ENCODE measurements at places on chromosomes 16 and 17. TPM values are rescaled to one million over a fixed set of nuclear protein-coding genes. Genes with fewer than 3 reads are reported as not detected.

GRCh38 chr16:31435341-31436220 is 7.0 kb downstream of the ZNF843 start:
- no peak for DNase-seq

DNA sequence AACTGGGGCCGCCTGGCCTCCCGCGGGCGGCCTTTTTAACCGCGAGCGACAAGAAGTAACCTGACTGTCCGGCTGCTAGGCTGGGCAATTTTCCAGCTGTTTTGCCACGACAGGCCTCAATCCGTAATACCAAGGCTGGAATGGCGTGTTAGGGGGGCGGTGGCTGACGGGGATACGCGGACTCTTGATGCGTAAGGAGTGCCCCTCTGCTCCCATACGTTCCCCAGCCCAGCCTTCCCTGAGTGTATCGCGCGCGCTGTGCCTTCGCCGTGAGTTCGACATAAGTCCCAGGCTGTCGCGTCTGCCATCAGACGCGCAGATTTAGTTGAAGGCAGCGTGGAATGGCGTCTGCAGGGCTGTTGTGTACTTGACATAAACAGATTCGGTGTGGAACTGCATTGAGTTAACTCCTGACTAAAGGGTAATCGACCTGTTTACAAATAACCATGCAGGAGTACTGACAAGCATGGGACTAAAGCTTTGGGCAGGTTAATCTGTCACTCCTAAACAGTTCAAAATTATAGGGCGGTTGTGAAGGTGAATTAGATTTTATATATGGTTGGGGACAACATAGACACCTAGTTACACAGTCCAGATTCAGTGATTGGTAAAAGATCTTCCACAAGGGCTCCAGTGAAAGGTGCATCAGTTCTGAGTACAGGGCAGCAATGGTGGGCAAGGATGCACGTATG is 16.6 kb upstream of the ERN1 start:
- no peak for DNase-seq

- DNase-seq, result no peak
These were observed 308.4 kb upstream of the ERCC4 start for GRCh38 chr16:13611596-13611995.

GRCh38 chr17:44012391-44012790 is 2.4 kb downstream of the TMEM101 start:
- no peak for DNase-seq

- no peak for DNase-seq
These were observed 20.3 kb downstream of the G6PC1 start for GRCh38 chr17:42920922-42921321.

DNA sequence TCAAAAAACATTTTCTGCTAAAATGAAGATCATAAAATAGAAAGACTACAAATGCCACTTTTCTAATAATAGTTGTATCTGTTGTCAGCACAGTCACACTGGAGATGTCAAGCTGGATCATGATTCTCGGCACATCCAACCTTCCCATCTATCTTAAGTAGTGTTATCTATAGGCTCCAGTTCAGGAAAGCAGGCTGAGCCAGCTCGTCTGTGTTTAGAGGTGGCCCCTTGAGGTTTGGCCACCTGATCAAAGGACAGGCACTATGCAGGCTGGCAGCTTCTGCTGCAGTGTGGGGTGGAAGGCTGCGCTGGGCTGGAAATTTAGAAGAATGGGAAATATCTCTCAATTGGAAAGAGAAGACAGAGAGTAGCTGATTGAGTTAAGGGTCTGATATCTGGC is 32.4 kb downstream of the SMYD4 start:
- DNase-seq, result no peak

DNA sequence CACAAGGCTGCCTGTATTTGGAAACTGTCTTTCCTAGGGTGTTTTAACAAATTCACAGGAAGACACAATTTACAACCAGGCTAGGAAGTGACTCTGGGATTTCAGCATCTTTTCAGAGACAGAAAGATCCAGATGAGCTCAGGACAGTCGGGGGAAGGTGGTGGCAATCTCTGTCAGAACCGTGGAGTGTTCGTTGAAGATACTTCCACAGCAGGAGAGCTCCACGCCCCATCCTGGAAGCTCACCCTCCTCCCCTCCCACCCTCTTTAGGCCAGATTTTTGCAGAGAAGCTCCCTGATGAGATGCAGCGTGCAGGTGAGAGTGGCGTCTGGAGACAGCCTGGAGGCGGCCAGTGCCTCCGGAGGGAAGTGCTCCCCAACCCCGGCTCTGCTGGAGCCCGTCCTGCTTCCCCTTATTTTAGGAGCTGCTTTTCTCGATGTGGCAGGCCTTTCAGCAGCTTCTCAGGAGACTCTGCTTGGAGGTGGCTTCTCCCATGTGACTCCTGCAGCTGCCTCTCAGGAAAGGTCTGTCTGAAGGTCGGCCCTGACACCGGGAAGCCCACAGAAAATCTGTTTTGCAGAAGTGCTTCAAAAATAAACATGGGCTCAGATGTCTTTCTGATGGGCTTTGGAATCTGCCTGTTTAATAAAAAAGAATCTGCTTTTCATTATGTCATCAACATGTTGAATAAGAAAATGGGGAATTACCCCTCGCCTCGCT is 186.4 kb upstream of the CHMP6 start:
- DNase-seq, result no peak

- DNase-seq, result peak; percentile 81
These were observed at the start of gene TRIM25 for GRCh38 chr17:56913867-56914580. TRIM25 (minus strand) TSS chr17:56914049; CDS start chr17:56913988, 61 bp downstream.

DNA sequence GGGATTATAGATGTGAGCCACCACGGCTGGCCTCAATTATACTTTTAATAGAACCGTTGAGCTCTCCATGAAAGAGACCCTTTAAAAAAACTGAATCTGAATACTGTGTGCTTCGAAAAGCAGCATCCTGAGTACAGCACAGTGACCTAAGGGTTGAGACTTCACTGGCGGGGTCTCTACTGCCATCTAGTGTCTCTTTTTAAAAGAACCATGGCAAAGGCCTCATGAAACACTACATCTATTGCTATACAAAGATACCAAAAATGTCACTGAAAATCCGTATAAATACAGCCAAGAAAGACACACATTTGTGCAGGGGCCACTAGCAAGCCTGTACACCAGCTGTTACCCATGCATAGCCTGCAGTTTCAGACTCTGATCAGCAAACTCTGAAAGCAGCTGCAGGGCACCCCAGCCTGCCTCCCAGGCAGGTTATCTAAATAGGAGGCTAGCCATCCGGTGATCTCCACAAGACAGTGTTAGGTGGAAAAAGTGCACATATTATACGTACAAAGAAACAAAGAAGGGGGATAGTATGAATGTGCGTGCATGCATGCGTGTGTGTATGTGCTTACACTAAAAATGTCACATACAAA is 35.3 kb downstream of the NPLOC4 start:
- peak; percentile 49 for DNase-seq

DNA sequence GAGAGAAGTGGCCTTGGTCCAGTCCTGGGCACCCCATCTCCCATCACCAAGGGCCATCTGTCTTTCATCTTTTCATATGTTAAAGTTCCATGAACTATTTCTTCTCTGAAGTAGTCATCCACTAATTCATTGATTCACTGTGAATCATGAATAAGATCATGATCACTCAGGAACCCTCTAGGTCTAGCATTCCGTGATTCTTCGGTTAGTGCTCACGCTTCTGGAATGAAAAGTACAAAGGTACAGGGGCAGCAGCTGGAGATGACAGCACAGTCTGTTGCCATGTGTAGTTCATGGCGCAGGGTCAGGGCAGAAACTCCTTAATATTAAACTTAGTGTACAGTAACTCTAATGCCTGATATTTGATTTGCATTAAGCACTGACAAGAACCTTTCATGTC is 127.1 kb downstream of the CDH13 start:
- no peak for DNase-seq

GRCh38 chr17:67528751-67529436 is 151.8 kb downstream of the PITPNC1 start:
- DNase-seq, result peak; percentile 84

GRCh38 chr17:7307686-7308624 is 527 bp downstream of the EIF5A start:
- DNase-seq, result no peak

DNA sequence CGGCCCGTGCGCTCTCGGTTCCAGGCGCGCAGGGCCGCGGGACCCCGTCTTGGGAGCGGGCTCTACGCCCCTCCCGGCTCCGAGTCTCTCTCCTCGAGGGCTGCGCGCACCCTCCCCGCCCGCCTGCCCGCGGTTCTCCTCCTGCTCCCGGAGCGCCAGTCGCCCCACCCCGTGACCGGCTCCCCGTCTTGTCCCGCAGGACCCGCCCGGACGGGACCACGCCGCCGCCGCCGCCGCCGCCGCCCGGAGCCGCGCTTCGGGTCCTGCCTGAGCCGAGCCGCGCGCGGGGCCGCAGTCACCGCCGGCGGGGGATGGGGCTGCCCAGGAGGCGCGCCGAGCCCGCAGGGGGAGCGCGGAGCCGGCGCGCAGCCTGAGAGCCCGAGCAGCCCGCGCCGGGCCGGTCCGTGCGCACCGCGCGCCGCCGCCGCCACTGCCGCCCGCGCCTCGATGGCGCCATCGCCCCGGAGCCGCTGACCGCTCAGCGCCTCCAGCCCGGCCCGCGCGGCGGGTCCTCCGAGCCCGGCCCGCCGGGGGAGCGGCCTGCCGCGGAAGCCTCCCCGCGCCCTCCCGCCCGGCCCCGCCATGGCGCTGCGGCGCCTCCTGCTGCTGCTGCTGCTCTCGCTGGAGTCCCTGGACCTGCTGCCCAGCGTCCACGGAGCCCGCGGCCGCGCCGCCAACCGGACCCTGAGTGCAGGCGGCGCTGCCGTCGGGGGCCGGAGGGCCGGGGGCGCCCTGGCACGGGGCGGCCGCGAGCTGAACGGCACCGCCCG is at the start of gene SHISA6:
SHISA6 (plus strand) TSS at position 373 of the 770 bp plus-strand sequence.
- DNase-seq, result no peak

- DNase-seq, result no peak
These were observed 21.8 kb downstream of the DOC2B start for GRCh38 chr17:159609-160008.

GRCh38 chr16:69725480-69726312 is 664 bp downstream of the NQO1 start:
- no peak for DNase-seq

- no peak for DNase-seq
These were observed 46.7 kb downstream of the FOXL1 start for GRCh38 chr16:86625029-86625428.

DNA sequence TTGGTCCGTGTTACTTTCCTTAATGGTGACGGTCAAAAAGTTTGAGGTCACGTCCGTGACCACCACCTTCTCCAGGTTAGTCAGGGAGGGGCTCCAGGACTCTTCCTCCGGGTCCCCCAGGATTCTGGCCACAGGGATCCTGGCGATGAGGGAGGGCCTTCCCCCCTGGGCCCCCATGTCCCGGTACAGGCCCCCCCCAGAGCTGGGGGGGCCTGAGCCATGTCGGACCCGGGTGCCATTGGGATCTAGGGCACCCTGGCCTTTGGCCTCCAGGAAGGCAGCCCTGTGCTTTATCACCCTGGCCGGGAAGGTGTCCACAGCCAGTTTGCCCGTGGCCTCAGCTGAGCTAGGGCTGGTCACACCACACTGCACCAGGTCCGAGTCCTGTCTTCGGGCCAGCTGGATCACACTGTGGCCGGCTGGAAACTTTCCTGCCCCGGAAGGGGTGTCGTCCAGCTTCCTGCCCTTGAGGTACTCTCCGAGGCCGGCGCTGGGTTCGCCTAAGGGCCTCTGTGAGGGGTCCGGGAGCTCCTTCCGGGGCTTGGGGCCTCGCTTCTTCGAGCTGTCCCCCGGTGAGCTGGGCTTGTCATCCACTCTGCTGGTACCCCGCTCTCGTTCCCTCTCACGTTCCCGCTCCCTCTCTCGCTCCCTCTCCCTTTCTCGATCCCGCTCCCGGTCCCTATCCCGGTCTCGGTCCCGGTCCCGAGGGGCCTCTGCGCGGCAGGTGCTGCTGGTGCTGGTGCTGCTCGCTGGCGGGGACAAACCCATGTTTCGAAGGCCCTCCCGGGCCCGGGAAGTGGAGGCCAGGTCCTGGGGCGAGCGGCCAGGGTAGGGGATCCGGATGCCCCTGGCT is 2.0 kb downstream of the CBX8 start:
- no peak for DNase-seq

DNA sequence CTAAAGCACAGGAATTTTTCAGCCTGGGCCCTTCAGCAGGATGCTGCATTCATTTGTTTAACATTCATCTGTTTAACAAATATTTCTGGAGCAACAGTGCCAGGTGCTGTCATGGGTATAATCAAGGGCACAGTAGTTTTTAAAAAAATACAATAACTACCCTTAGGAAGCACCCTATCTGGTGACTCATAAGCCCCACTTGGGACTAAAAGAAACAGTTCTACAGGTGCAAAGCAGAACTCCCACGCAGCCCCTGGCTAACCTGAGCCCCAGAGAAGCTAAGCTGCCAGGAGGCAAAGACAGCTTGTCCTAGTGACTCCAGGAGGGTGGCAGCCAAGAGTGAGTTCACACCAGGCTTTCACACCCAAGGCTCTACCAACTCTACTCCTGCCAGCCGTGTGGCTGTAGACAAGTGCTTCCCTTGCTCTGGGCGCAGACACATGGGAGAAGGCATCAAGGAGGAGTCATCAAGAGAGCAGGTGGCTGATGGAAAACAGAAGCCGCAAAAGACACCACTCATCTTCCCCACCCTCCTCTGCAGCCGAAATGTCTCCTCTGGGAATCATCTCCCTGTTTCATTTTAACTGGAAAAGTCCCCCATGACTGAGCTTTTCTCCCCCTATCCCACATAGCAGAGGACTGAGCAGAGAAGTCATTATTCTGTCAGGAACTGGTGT is 14.4 kb downstream of the CUEDC1 start:
- no peak for DNase-seq

DNA sequence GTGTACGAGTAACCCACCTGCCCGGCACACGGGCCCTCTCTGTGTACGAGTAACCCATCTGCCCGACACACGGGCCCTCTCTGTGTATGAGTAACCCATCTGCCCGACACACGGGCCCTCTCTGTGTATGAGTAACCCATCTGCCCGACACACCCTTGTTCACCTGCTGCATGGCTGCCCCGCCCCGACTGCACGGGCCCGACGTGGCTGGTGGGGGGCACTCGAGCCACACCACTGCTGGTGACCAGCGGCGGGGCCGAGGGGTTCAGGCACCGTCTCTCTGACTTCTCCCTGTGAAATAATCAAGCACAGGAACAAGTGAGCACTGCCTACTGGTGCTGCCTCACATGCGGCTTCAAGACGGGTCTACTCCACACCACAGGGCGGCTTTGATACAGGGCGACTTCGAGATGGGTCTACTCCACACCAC is 22.1 kb downstream of the MAP1LC3B start:
- no peak for DNase-seq

- no peak for DNase-seq
These were observed 47.8 kb upstream of the TBX2 start for GRCh38 chr17:61351745-61352407.

Gene KRT20
- total RNA-seq, result 1.5 TPM

Gene APOH
- total RNA-seq, result 1.7 TPM

Gene HOXB8
- total RNA-seq, result 44.7 TPM

Gene TP53TG3B
- total RNA-seq, result not detected

Gene KRT13
- total RNA-seq, result 3.7 TPM

Gene MYL4
- total RNA-seq, result 0.32 TPM

Gene PLLP
- total RNA-seq, result 3.1 TPM

Gene UQCRC2
- 249 TPM for total RNA-seq

Gene CACNG3
- not detected for total RNA-seq

Gene CMTM4
- 77.8 TPM for total RNA-seq

Gene CCDC78
- total RNA-seq, result 22.9 TPM

Gene GUCY2D
- 1.4 TPM for total RNA-seq

Gene WFIKKN2
- total RNA-seq, result 0.05 TPM

All from HCT116 (cell line).